Fibroblast of skin of back (primary cell): ENCODE measurements at places on chromosomes 11 and 22.

GRCh38 chr22:27348634-27349033 lies 452.9 kb downstream of the MN1 start:
- DNase-seq: no peak

- peak; percentile 20 for DNase-seq
Measured at GRCh38 chr11:11366793-11367192, 13.7 kb upstream of the CSNK2A3 start.

GRCh38 chr11:129530154-129530895 lies 154.7 kb downstream of the BARX2 start:
- no peak for DNase-seq

GRCh38 chr11:83023410-83023809 lies 48.3 kb downstream of the RAB30 start:
- DNase-seq: no peak
